ENCODE measurements at places on chromosomes 5 and 9.

DNA sequence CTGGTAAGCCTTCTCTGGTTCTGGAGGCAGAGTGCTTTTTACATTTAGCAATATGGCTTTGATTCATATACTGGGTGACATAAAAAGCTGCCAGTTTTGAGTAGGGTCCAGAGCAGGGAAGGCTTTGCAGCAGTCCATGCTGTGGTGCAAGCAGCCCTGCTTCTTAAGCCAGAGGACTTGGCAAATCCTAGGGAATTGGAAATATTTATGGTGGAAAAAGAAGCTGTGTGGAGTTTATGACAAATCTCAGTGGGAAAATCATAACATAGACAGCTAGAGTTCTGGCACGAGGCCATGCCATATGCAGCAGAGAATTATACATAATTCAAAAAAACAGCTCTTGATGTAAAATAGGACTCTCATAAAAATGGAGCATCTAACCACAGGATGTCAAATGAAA, 536.4 kb downstream of the RASEF start:
- no peak for DNase-seq

DNA sequence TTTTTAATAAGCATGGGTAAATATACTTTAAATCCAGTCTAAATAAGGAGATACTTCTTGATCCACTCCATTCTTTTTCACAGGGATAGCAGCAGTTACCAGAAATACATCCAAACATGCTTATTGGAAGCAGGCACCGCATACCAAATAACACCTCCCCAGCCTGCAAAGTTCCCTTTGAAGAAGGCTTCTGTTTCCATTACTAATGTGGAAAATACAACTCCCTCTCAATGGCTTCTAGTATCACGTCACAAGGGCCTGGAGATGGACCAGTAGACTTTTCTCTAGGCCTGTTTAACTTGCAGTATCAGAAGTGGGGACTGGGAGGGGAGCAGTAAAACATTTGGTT, 20.8 kb downstream of the TMEM245 start:
- DNase-seq = no peak

DNA sequence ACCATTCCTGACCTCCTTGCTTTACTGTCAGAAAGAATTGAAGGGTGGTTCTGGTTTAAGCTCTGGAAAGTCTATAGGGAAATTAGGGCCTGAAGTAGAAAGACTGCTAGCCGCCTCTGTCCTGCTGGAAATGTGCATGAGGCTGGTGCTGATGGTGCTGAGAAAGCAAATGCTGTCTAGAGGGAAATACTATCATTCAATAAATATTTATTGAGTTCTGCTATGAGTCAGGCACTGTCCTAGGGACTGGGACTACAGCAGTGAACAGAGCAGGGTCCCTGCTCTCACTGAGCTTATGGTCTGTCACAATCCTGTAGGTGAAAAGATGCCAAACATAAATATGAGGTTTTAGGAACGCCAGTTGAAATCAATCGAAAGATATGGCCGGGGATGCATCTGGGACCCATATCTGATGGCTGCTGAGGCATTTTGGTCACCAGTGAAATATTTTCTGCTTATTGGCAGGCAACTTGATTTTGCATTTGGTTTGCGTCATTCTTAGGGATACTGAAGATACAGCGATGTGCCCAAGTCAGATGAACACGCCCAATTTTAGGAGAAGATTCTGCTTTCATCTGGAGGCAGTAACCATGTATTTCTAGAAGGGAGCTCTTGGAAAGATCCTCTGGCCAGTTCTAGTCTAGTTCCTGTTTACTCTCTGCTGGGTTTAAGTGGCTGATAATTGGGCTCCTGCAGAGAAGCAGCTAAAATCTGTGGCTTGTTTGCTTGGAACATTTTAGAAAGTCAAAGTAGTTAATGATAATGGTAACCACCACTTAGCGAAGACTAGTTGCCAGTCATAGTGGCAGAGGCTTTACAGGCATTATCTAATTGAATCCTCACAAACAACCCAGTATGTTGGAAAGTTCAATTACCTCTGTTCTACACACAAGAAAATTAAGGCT, 73.3 kb downstream of the INSYN2B start:
- DNase-seq = no peak

GRCh38 chr5:143118222-143118621, 285.3 kb downstream of the NR3C1 start:
- no peak for DNase-seq

- no peak for DNase-seq
Observed at GRCh38 chr9:11702548-11702947, 990.6 kb upstream of the TYRP1 start.

- DNase-seq = no peak
Observed at GRCh38 chr5:169652057-169652456, 15.0 kb downstream of the DOCK2 start.

GRCh38 chr9:7402334-7403027, 397.1 kb downstream of the DMAC1 start:
- DNase-seq = no peak

DNA sequence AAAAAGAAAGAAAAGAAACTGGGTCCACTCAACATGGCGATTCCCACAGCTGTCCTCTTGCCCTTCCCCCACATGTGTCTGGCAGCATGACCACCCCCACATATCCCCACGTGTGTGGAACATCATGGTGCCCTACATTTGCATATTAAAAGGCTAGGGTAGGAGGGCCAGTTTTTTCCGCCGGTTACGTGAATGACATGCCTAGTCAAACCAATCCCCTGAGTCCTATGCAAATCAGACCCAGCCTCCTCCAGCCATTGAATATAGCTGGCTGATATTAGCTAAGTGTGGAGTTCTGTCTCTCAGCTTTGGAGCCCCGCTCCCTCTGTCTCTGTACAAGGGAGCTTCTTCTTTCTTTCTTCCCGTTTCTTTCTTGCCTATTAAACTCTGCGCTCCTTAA, 33.0 kb upstream of the CCDC112 start:
- no peak for DNase-seq

DNA sequence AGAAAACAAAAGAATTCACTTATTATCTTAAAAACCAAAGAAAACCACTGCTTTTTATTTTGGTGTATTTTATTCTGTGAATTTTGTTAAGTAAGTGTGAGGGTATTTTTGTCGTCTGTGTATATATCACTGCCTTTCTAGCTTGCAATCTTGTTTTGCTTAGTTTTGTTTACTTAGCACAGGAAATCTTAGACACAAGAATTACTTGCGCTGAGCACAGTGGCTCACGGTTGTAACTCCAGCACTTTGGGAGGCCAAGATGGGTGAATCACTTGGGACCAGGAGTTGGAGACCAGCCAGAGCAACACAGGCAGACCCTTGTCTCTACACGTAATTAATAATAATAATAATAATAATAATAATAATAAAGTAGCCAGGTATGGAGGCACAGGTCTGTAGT, 230.3 kb downstream of the PAPPA start:
- no peak for DNase-seq

DNA sequence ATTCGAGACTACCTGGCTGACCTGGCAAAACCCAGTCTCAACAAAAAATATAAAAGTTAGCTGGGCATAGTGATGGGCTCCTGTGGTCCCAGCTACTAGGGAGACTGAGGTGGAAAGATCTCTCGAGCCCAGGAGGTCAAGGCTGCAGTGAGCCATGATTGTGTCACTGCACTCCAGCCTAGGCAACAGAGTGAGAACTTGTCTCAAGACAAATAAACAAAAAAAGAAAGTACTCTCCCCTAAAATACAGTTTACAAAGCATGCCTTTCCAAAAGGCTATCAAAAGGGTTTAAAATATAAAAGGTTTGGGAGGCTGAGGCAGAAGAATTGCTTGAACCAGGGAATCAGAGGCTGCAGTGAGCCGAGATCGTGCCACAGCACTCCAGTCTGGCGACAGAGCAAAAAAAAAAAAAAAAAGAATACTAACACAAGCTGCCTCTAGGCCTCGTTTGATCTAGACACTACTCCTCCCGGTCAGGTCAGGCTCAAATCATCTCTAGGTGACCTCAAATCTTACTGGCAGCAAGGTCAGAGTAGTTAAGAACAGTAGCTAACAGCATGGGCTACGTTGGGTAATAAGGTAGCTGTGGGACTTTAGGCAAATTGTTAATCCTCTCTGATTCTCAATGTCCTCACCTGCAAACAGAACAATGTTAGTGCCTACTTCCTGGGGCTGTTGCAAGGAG, 9.3 kb downstream of the NAIF1 start:
- no peak for DNase-seq

DNA sequence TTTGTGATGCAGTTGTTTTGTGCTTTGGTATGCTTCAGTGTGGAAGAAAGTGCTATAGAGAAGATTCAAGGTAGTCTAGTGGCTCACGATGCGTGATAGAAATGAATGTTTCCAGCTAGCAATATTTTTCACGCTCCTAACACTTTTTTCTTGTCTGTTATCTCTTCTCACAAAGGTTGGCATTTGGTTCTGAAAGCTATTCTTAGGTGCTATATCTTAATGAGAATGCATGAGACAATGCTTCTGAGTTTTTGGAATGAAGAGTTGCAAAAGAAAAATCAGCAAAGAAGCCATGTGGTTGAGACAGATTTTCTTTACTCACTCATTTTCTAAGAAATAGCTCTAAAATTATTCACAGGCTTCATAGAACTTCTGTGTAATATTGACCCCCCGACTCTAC, 122.6 kb downstream of the PDE8B start:
- DNase-seq = no peak

DNA sequence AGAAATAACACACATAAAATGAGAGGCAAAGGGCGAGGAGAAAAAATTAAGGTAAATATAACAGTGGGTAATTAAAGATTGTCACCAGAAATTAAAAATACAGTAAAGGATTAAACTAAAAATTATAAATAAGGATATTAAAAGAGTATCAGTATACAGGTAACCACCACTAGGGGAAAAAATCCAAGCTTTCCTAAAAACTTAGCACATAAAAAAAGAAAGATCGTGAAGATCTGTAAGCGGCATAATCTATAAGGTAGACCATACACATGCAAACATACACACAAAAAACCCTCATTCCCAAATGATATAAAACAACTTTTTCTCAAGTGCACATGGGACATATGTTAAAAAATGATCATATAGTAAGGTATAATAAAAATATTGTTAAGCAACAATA, 577.3 kb upstream of the NUDT12 start:
- DNase-seq = no peak

- DNase-seq = no peak
Observed at GRCh38 chr5:96885518-96886338, 9.4 kb downstream of the ERAP2 start.

DNA sequence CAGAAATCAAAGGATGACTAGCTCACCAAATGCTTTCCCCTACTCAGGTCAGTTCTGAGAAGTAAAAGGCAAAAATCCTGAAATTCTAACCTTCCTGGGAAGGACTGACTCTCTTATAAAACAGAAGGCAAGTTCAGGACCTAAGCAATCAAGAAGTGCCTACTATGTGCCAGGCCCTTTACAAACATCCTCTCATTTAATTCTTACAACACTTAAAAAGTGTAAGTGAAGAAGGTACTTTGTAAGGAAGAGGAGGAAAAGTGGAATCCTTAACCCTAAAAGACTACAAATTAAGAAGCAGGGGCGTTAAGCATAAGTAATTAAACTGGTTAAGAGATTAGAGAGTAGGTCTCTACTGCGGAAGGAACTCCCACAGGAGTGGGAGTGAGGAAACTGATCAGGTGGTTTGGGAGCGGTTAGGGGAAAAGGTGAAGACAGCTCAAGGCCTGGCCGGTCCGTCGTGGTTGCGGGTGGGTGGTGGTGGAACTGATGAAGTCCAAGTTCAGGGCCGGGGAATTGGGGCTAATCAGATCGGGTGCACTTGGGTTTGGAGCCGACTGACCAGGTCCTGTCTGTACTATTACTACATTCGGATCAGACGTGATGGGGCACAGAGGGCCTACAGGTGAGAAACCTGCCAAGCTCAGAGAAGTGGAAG, 839 bp downstream of the MED27 start:
- no peak for DNase-seq

DNA sequence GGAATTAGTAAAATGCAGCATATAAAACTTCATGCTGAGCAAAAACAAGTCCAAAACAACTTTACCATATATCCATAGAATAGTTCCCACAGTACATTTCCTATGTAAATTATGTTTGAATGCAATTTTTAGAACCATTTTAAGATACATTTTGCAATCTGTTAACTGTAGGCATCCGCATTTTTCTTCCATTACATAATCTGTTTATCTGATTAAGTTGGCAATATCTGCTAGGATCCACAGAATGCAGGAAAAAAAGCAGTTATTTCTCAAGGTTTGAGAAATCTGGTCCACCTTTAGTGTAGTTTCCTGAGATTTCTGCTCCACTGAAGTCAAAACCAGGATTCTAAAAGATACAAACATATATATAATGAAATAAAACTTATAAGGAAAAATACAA, 6.2 kb downstream of the NUDCD2 start:
- DNase-seq = no peak

- no peak for DNase-seq
Observed at GRCh38 chr5:107196500-107197059, 474.2 kb downstream of the EFNA5 start.

- DNase-seq = no peak
Observed at GRCh38 chr5:170223360-170223759, 9.4 kb upstream of the C5orf58 start.

- no peak for DNase-seq
Observed at GRCh38 chr5:119445544-119445943, 6.8 kb upstream of the HSD17B4 start.

DNA sequence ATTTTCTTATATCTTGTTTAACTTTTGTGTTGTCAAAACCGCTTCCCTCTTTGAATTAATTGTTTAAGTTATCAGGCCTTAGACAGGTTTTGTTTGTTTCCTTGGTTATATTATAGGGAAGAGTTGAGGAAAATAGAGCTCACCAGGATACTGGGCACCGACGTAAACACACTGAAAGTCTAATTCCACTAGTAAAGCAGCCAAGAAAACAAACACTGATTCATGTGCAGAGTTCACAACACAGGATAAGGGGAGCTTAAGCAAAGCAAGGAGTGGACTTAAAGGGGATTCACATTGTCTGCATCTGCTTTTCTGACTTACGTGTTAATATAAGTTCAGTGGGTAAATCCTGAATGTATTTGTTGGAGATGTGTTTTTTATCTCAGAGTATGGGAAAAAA, 139.0 kb upstream of the CDH6 start:
- DNase-seq = no peak

DNA sequence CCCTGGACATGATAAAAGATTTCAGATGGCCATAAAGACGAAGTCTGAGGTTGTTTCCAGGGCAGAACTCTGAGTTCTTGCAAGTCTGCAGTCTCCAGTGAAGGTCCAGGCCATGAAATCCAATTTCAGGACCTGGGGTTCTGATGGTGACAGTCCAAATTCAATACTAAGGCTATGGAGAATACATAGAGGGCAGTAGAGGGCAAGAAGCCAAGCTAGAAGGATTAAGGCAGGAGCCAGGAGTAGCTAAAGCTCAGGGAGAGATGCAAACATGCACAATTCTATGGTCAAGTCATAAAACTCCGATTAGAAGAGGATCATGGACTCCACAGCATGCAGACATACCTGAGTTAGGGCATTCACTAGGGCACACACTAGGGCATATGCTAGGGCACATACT, 11.4 kb downstream of the SLIT3 start:
- no peak for DNase-seq

GRCh38 chr9:14713187-14713767, 9.3 kb downstream of the CER1 start:
- DNase-seq = no peak

- no peak for DNase-seq
Observed at GRCh38 chr5:178595150-178595549, 5.0 kb upstream of the COL23A1 start.
